ENCODE measurements at places on chromosomes 16 and 17. TPM values are rescaled to one million over a fixed set of nuclear protein-coding genes. Genes with fewer than 3 reads are reported as not detected.

GRCh38 chr17:66885417-66885816 lies 50.5 kb downstream of the CACNG5 start:
- no peaks in the 10 kb centered on the region for H3K4me1 ChIP-seq
- no peak overlapping the region for H3K27ac ChIP-seq
- DNase-seq, result no peak
- H3K27me3 ChIP-seq, result no peaks in the 10 kb centered on the region
- no peak overlapping the region for H3K4me3 ChIP-seq

GRCh38 chr17:66791347-66791746 lies 43.6 kb upstream of the CACNG5 start:
- H3K27me3 ChIP-seq, result no peaks in the 10 kb centered on the region
- no peak overlapping the region for H3K4me3 ChIP-seq
- DNase-seq, result no peak
- H3K4me1 ChIP-seq, result no peaks in the 10 kb centered on the region
- H3K36me3 ChIP-seq, result peaks cover 28% of the 10 kb centered on the region

- no peaks in the 10 kb centered on the region for H3K36me3 ChIP-seq
- no peak overlapping the region for H3K27ac ChIP-seq
- no peaks in the 10 kb centered on the region for H3K27me3 ChIP-seq
Observed at GRCh38 chr16:12303653-12304052, 327.1 kb downstream of the SNX29 start.

DNA sequence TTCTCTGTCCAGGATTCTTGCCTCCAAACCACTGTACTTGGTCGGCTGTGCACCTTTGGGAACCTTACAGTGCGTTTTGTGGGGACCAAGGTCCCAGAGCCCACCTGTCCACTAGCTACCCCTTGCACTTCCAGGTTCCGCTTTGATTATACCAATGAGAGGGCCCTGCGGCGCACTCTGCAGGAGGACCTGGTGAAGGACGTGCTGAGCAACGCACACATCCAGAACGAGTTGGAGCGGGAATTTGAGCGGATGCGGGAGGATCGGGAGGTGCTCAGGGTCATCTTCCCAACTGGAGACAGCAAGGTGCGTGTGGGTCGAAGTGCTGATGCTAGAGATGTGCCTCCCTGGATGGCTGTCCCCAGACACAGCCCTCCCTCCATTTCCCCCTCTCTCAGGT lies 18.8 kb downstream of the POLR2A start:
- peaks cover 86% of the 10 kb centered on the region for H3K36me3 ChIP-seq
- H3K4me3 ChIP-seq, result no peak overlapping the region
- no peak overlapping the region for H3K27ac ChIP-seq
- H3K27me3 ChIP-seq, result no peaks in the 10 kb centered on the region

GRCh38 chr17:34484193-34484733 lies 95.1 kb upstream of the TMEM132E start:
- H3K27ac ChIP-seq, result no peak overlapping the region
- H3K4me3 ChIP-seq, result no peak overlapping the region
- H3K27me3 ChIP-seq, result no peaks in the 10 kb centered on the region
- no peaks in the 10 kb centered on the region for H3K36me3 ChIP-seq
- H3K4me1 ChIP-seq, result no peaks in the 10 kb centered on the region
- no peak for DNase-seq

GRCh38 chr17:10069301-10069700 lies 129.1 kb downstream of the GAS7 start:
- no peak overlapping the region for H3K4me3 ChIP-seq
- H3K27ac ChIP-seq, result no peak overlapping the region
- no peaks in the 10 kb centered on the region for H3K27me3 ChIP-seq
- no peaks in the 10 kb centered on the region for H3K36me3 ChIP-seq
- 0 out of 2 replicates have a peak, but pooled peaks cover 3% of the 10 kb centered on the region for H3K4me1 ChIP-seq

DNA sequence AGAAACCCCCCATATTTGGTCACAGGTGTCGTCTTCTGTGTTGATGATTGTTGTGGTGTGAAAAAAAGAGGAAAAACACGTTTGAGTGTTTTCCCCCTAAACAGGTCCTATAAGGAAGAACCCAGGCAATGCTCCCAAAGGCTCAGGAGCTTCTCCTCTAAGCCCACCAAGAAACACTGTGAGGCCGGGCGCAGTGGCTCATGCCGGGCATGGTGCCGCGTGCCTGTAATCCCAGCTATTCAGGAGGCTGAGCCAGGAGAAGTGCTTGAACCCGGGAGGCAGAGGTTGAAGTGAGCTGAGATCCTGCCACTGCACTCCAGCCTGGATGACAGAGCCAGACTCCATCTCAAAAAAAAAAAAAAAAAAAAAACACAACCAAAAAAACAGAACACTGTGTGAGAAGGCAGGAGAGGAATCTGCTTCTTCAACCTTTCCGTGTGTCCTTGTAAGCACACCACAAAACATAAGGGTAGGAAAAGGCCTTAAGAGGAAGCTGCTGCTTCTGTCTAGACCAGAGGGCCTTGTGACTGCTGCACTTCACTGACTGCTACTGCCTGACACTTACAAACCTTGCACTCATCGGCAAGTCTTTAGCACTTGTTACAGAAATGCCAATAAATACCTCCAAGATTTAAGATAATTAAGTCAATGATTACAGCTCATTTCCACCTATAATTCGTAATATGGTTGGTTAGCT lies 9.3 kb downstream of the JPT1 start:
- DNase-seq, result no peak
- H3K4me3 ChIP-seq, result no peak overlapping the region
- peaks cover 6% of the 10 kb centered on the region for H3K4me1 ChIP-seq
- no peaks in the 10 kb centered on the region for H3K27me3 ChIP-seq
- no peak overlapping the region for H3K27ac ChIP-seq

DNA sequence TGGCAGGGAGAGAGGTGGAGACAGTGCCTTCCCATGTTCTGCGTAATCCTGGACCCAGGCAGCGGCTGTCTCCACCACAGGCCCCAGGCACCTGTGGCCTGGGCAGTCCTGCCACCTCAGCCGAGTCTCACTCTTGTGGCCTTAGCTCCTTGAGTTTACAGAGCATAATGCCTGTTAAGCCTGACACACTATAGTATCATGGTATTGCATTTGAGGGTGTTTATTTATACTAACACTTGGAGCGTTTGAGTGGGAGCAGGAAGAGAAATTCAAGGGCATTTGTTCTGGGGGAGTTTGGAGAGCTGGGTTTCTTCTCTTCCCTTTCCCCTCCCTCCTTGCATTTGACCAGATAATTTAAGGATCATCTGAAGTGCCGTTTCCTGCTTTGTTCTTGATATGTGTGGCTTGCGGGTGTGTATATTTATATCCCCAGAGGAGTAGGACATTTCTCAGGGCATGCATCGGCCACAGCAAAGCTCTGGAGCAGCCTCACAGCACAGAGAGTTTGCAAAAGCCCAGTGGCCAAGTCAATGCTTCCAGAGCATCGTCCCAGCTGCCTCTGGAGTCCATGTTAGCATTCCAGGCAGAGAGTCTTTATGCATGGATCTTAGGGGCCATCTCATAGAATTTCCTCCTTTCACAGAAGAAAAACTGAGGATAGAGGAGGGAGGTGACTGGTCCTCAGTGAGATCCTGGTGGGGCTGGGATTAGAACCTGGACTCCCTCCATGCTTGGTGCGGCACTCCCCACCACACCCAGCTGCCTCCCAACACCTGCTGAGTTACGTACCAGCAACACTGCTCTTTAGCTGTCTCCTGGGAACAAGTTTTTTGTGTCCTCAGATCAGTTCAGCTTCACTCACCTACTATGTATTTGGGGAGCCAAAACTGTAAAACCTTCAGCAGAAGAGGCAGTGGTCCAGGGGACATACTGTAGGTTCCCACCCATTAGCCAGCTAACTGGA lies 222.8 kb downstream of the CCDC182 start:
- no peaks in the 10 kb centered on the region for H3K36me3 ChIP-seq
- H3K27me3 ChIP-seq, result no peaks in the 10 kb centered on the region
- no peak overlapping the region for H3K27ac ChIP-seq
- H3K4me1 ChIP-seq, result peaks cover 27% of the 10 kb centered on the region

DNA sequence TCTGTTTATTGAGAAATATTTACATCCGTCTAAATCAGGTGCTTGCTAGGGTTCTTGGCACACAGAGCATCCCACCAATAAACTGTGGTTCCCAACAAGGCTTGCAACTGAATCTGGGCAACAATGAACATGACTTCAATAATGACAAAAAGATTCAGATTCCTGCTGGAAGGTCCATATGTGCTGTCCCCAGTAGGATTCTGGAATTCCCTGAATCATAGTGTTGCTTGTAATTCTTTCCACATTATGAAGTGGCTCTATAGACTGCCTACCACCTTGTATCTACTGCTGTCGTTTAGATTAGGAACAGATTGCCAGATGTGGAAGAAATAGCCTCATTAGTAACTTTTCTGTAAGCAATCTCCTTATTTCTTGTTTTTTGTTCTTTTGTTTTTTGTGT lies 265.9 kb downstream of the WWOX start:
- no peak overlapping the region for H3K27ac ChIP-seq
- no peaks in the 10 kb centered on the region for H3K36me3 ChIP-seq
- H3K27me3 ChIP-seq, result no peaks in the 10 kb centered on the region
- DNase-seq, result no peak
- no peak overlapping the region for H3K4me3 ChIP-seq

- H3K4me3 ChIP-seq, result no peak overlapping the region
- no peaks in the 10 kb centered on the region for H3K4me1 ChIP-seq
- peaks cover 8% of the 10 kb centered on the region for H3K27me3 ChIP-seq
- H3K36me3 ChIP-seq, result no peaks in the 10 kb centered on the region
- no peak overlapping the region for H3K27ac ChIP-seq
- DNase-seq, result no peak
Observed at GRCh38 chr17:4463818-4464476, 30.2 kb downstream of the SPNS3 start.

- H3K36me3 ChIP-seq, result no peaks in the 10 kb centered on the region
- no peaks in the 10 kb centered on the region for H3K27me3 ChIP-seq
- peak overlapping the region; percentile 94 for H3K4me3 ChIP-seq
- peak; percentile 81 for DNase-seq
Observed at GRCh38 chr16:81006211-81006812, 373 bp downstream of the CMC2 start.

- H3K27me3 ChIP-seq, result 0 out of 2 replicates have a peak, but pooled peaks cover 4% of the 10 kb centered on the region
- H3K36me3 ChIP-seq, result no peaks in the 10 kb centered on the region
- no peak overlapping the region for H3K27ac ChIP-seq
- H3K4me1 ChIP-seq, result no peaks in the 10 kb centered on the region
- no peak overlapping the region for H3K4me3 ChIP-seq
- DNase-seq, result no peak
Observed at GRCh38 chr16:65908568-65908967, 457.9 kb upstream of the CDH5 start.

GRCh38 chr17:4881761-4882555 lies 17.4 kb upstream of the C17orf107 start:
- H3K4me3 ChIP-seq, result no peak overlapping the region
- DNase-seq, result peak; percentile 64
- H3K36me3 ChIP-seq, result no peaks in the 10 kb centered on the region
- H3K27ac ChIP-seq, result no peak overlapping the region
- H3K27me3 ChIP-seq, result no peaks in the 10 kb centered on the region

DNA sequence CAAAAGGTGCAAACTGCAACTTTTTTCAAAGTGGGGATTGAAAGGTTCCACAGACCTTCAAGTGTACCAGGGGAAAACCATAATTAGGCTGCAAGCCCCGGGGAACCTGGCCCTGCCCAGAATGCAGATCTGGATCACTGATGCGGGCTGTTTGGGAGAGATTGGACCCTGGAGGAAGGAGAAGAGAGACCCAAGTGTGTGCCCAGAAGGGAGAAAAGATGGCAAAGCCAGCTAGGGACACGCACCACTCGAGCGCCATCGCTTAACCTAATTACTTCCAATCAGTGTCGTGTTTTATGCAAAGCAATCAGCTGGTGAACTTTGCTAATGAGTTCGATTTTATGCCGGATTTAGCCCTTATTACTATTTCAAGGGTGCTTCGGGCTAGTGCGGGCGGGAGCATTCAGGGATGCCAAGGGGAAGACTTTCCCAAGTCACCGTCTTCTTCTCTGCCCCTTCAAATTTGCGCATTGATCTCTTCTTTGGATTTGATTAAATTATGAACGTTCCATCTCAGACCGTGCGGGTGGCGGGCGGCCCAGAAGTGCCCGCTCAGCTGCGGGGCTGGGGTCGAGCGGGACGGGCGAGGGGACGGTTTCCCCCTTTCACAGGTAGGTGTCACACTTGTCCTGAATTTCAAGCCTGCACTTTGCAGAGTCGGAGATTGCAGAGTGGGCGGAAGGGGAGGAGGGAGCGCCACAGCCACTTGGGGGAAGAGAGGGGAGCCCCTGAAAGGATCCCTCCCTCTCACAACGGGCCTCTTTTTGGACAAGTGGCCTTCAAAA lies 4.0 kb downstream of the IRX5 start:
- H3K27me3 ChIP-seq, result no peaks in the 10 kb centered on the region
- peak overlapping the region; percentile 87 for H3K4me3 ChIP-seq
- H3K4me1 ChIP-seq, result peaks cover 19% of the 10 kb centered on the region
- peaks cover 3% of the 10 kb centered on the region for H3K36me3 ChIP-seq
- DNase-seq, result peak; percentile 72

DNA sequence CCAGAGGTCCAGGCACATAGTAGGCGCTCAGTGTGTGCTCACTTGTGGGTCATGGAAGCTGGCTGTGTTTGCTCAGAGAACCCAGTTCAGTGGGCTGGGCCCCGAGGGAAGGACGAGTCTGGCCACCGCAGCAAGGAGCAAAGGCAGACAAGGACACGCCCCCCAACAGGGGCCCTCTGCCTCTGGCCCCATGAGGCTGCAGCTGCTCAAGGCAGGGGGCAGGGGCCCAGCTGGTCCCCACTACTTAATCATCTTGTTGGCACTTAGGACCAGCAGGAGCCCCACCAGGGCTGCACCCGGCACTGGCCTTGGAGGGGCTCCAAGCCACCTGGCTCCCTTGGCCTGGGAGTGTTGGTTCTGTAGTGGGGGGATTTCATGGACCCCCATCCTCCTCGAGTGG lies 16.1 kb downstream of the KCNJ12 start:
- H3K4me1 ChIP-seq, result peaks cover 5% of the 10 kb centered on the region
- no peak for DNase-seq
- H3K36me3 ChIP-seq, result no peaks in the 10 kb centered on the region
- H3K4me3 ChIP-seq, result no peak overlapping the region
- H3K27me3 ChIP-seq, result no peaks in the 10 kb centered on the region

- H3K27ac ChIP-seq, result no peak overlapping the region
- DNase-seq, result peak; percentile 85
- H3K36me3 ChIP-seq, result no peaks in the 10 kb centered on the region
- no peaks in the 10 kb centered on the region for H3K4me1 ChIP-seq
Observed at GRCh38 chr17:50783193-50783660, 15.9 kb upstream of the ANKRD40CL start.

GRCh38 chr16:55488306-55488705 lies 9.3 kb downstream of the MMP2 start:
- H3K4me3 ChIP-seq, result no peak overlapping the region
- peak; percentile 72 for DNase-seq
- peak overlapping the region; percentile 100 for H3K27ac ChIP-seq
- H3K27me3 ChIP-seq, result no peaks in the 10 kb centered on the region

DNA sequence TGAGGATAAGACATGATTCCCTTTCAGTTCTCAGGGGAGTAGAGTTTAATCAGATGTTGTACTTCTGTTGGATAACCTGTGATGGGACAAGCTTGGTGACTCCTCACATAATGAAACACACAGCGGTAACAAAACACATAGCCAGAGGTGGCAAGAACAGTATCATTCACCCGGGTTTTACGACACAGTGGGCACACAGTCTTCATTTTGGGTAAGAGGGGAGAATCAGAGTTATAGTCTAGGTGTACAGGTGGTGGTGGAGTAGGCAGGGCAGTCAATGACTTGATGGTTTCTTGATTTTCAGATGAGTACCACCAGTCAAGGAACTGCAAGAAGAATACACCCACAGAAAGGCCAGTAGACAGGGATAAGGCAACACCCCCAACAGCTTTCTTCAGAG lies 2.6 kb downstream of the PEX12 start:
- no peaks in the 10 kb centered on the region for H3K27me3 ChIP-seq
- H3K4me1 ChIP-seq, result peaks cover 18% of the 10 kb centered on the region

Gene UTP18
- 27.9 TPM for total RNA-seq

Gene KRT20
- not detected for total RNA-seq

Gene PGAP6
- 98.6 TPM for total RNA-seq

Gene MYOCD
- total RNA-seq, result under 0.01 TPM

Gene KLHL10
- total RNA-seq, result 2.3 TPM

Gene MARVELD3
- not detected for total RNA-seq

Gene TEKT3
- not detected for total RNA-seq

Gene COX11
- 54.0 TPM for total RNA-seq

Gene MT1E
- 178 TPM for total RNA-seq

Gene WSCD1
- total RNA-seq, result not detected

Gene TOX3
- not detected for total RNA-seq

Measured in GM23248 (cell line).